ENCODE measurements at places on chromosomes 16 and 17. TPM values are rescaled to one million over a fixed set of nuclear protein-coding genes. Genes with fewer than 3 reads are reported as not detected.

Gene DHRS13
- 2.1 TPM for total RNA-seq

Gene CD300LF
- total RNA-seq = 0.98 TPM

Gene UTS2R
- total RNA-seq = not detected

Gene KIF2B
- not detected for total RNA-seq

Gene PMP22
- 325 TPM for total RNA-seq

Gene ODAD4
- total RNA-seq = 0.88 TPM

Gene AOC3
- total RNA-seq = 189 TPM

Gene ITGAX
- total RNA-seq = 158 TPM

Gene CHRNE
- total RNA-seq = 0.34 TPM

Gene CLEC18A
- 2.0 TPM for total RNA-seq

Gene ITGA2B
- total RNA-seq = not detected

Gene ACSM2A
- not detected for total RNA-seq

Gene KLHL10
- 0.51 TPM for total RNA-seq

Gene ADORA2B
- total RNA-seq = 11.4 TPM

Gene GDPD1
- total RNA-seq = 3.7 TPM

Gene C16orf92
- not detected for total RNA-seq

Gene SP2
- total RNA-seq = 2.2 TPM

Gene FOXN1
- not detected for total RNA-seq

Gene GAN
- total RNA-seq = 9.3 TPM

Gene HCRT
- not detected for total RNA-seq

Gene ELP5
- 21.2 TPM for total RNA-seq

Gene SLFN12L
- total RNA-seq = 2.9 TPM

Gene PIRT
- total RNA-seq = not detected

Gene TAC4
- total RNA-seq = not detected

Gene PHF23
- total RNA-seq = 14.5 TPM

Gene MT1H
- total RNA-seq = not detected

Gene AMZ2
- 89.2 TPM for total RNA-seq

Gene HS3ST6
- not detected for total RNA-seq

Gene KIF18B
- not detected for total RNA-seq

Gene ABCA10
- total RNA-seq = 26.8 TPM

Gene MYL11
- total RNA-seq = not detected

Gene QRICH2
- total RNA-seq = 1.4 TPM

Gene GAST
- total RNA-seq = not detected

Gene IGFALS
- not detected for total RNA-seq

Gene ABCC3
- 12.2 TPM for total RNA-seq

Gene TNK1
- 1.9 TPM for total RNA-seq

Gene CHST5
- not detected for total RNA-seq

Gene MEFV
- 6.5 TPM for total RNA-seq

Gene WNT3
- total RNA-seq = 0.22 TPM

Gene PTX4
- total RNA-seq = not detected

Gene CYB561
- total RNA-seq = 12.7 TPM

Gene AXIN2
- 5.1 TPM for total RNA-seq

Gene CACNG1
- total RNA-seq = not detected

Gene MYH1
- total RNA-seq = 0.38 TPM

Gene ERN2
- not detected for total RNA-seq

Gene C16orf82
- not detected for total RNA-seq

Gene CPHXL2
- total RNA-seq = not detected

Gene TBC1D3E
- total RNA-seq = not detected

Gene CD300LB
- total RNA-seq = 0.33 TPM

Data from subcutaneous adipose tissue (tissue), 4 donors.